Sciatic nerve (tissue), 2 donors: ENCODE measurements at places on chromosomes 4 and X.
A peak's percentile ranks its signal among the peaks of the same experiment; 100 is the strongest.

DNA sequence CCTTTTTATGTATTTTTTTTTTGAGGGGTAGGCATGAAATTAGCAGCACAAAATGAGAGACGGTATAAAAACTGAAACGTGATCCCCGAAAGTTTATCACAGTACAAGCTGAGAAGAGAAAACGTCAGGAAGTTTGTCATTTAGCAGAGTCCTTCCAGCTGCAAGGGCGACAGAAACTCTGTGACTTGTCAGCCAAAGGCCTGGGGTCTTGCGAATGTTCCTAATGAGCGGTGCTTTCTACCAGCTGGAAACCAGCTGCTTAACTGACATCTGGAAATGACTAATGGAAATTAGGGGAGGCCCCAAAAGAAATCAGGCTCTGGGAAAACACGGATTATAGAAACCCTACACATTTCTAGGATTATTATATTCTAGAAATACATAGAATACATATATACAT, 66.5 kb downstream of the CHRNA9 start:
- DNase-seq: no peak

DNA sequence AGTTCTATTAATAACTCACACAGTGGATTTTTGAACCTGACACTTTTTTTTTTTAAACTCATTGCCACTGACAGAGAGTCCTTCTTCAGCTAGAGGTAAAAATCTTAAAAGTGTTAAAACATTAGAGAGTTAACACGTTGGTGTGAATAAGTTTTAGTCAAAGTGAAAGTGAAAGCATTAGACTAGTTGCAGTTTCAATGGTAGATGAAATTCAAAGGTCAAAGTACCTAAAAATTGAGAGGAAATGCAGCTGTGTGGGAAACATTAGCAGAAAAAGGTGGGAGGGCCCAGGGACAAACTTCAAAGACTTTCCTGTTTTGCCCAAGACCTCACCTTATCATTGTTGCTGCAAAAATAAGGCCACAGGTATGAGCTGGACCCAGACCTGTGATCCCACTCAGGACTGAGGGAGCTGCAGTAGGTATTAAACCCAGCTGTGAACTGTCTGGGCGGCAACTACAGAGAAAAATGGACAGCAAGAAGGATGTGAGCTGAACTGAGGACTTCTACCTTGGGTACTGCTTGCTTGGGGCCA, 17.6 kb upstream of the GABRA4 start:
- DNase-seq: no peak

DNA sequence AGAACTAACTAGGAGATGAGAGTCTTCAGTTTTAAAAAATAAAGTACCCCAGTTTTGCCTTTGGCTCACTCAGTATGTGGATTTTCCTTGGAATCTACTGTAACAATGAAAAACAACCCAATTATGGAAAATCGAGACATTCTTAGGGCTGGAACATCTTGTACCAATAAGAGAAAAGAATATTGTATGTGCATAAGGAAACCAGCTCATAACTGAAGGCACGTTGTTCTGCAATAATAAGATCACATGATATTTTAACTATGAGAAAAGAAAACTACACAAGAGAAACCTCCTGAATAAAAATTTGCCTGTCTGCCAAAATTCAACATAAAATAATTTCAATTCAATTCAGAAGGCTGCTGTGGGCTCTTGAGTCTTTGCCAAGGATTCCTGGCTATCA, 261.8 kb upstream of the EDNRA start:
- no peak for DNase-seq

- DNase-seq: peak; percentile 67
These were observed 791 bp downstream of the GUCY1B1 start for GRCh38 chr4:155759372-155760252.

GRCh38 chrX:123833387-123833786, 26.5 kb upstream of the XIAP start:
- no peak for DNase-seq

- DNase-seq: no peak
These were observed 64.5 kb upstream of the ANKRD50 start for GRCh38 chr4:124777007-124777406.

GRCh38 chr4:76198411-76199237, 15.0 kb downstream of the SCARB2 start:
- peak; percentile 64 for DNase-seq

DNA sequence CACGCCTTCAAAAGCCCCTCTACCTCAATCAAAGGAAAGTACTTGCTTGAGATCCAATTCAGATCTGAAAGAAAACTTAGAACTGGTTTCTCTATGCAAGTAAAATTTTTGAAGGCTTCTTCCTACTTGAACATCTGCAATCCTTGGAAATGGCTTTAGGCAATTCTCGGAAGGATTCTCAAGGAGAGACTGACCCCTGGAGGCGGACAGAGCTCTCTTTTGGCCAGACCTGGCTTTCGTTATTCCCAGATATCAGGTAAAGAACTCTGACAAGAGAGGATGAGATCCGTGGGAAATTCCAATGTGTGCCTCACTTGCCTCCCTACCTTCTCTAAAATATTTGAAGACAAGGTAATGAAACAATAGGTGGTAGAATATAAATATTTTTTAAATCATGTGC, 670.3 kb upstream of the FAM241A start:
- DNase-seq: no peak

GRCh38 chrX:115571712-115572111, 10.7 kb downstream of the PLS3 start:
- no peak for DNase-seq

- DNase-seq: no peak
These were observed 16.4 kb downstream of the LSM6 start for GRCh38 chr4:146191766-146192458.

DNA sequence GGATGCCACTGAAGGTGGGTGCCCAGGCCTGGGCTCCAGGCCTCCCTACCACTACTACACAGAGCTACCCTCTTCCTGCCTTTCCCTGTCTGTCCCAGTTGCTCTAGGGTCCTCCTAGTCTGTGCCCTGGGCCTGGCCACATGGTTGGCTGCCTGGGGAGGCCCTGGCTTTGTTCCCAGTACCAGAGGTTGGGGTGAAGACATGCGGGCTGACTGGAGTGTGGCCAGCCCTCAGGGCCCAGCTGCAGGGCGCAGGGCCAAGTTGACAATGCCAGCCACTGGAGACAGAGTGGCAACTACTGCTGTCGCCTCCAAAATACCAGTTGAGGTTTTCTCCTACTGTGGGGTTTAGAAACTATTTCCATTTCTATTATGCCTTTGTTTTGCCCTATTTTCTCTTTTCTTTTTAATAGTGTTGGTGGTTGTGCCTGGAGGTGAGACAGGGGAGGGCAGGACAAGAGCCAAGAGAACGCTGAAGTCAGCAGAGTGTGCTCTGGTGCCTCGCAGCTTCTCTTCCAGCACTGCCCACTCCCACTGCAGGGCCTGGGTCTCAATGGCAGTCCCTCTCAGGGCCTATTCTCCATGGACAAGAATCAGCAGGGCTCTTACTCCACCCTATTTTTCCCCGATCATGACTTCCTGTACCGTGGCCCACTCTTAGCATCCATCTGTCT, 32.2 kb upstream of the XPNPEP2 start:
- DNase-seq: peak; percentile 64

GRCh38 chr4:184808713-184809050, 17.1 kb downstream of the ACSL1 start:
- no peak for DNase-seq

GRCh38 chrX:34238896-34239295, 106.8 kb upstream of the FAM47A start:
- no peak for DNase-seq

DNA sequence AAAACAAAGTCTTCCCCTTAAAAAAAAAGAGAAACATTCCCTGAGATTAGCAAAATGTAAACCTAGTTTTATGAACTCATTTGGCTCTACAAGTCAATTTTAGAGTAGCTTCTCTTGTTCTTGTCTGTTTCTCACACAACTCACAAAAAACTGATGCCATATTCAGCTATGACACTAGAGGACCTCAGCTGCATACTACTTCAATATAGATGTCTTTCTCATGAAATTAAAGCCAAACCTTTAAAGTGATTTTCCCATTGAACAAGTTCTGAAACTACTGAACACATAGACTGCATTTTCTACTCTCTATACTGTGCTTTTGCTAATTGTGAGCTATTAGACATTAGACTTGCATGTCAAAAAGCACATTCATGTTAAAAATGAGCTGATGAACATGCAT, 49.8 kb downstream of the TBCK start:
- DNase-seq: no peak

DNA sequence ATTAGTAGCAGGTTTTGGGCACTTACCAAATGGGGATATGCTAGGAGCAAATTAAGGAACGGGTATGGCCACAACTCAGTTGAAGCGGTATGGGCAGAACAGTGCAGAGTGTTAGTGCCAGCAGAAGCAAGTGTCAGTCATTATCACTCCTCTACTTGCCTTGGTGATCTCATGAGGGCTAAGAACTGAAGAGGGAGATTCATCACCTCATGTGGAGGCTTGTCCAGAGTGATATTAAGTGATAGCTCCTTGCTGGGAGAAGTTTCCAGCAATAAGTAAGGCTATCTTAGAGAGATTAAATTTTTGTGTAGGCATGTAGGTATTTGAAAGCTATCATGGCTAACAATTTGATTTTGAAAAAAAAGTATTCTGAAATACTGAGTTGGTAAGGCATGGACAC, 615.4 kb upstream of the SMIM31 start:
- no peak for DNase-seq

DNA sequence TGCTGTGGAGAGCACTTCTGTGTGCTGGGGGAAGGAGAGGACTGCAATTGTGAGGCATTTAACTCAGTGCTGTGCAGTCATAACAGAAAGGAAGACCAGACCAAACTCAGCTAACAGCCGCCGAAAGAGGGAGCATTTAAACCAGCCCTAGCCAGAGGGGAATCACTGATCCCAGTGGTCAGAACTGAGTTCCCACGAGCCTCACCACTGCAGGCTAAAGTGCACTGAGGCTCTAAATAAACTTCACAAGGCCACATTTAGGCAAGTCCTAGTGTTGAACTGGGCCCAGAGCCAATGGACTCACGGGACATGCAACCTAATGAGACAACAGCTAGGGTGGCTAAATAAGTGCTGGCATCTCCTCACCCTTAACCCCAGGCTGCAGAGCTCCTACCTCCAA, 20.4 kb downstream of the IQCM start:
- DNase-seq: no peak

DNA sequence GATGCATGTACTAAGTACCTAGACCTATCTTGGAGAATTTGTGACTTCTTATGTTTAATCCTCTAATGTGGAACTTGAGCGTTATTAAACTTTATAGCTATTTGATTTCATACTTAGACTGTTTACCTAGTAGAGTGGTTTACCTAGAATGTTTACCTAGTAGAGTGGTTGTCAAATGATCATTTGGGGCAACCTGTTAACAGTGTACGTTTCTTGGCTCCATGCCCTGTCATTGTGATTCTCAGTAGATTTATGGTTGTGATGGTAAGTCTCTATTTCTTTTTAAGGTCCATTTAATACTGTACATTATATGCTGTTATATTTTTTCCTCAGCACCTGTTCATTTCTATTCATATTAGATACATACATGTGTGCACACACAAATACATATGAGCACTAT, 233.0 kb upstream of the MAD2L1 start:
- DNase-seq: no peak

- DNase-seq: no peak
These were observed 121.3 kb upstream of the PNPLA4 start for GRCh38 chrX:8048466-8048865.
